ENCODE measurements at places on chromosomes 1 and 21.

- no peaks in the 10 kb centered on the region for H3K4me1 ChIP-seq
- H3K27me3 ChIP-seq, result no peaks in the 10 kb centered on the region
- peak overlapping the region; percentile 46 for H3K4me3 ChIP-seq
- peak; percentile 55 for DNase-seq
Measured at GRCh38 chr1:147758379-147759100, 1.9 kb downstream of the GJA5 start.

DNA sequence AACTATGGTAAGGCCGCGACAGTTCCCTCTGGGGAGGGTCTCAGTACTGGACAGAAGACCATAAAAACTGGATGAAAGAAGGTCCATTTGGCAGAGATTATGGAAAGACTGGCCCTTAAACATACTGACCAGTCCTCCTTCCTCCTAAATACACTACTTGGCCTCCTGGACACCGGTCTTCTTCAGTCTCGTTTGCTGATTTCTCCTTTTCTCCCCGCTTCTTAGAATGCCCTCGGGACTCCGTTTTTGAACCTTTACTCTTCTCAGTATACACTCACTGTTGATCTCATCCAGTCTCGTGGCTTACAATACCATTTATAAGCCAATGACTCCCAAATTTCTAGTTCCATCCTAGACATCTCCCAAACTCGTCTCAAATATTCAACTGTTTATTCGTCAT is 694 bp upstream of the MRPL9 start:
- H3K27me3 ChIP-seq, result no peaks in the 10 kb centered on the region
- peak overlapping the region; percentile 84 for H3K27ac ChIP-seq
- H3K4me3 ChIP-seq, result peak overlapping the region; percentile 79
- no peak for DNase-seq

DNA sequence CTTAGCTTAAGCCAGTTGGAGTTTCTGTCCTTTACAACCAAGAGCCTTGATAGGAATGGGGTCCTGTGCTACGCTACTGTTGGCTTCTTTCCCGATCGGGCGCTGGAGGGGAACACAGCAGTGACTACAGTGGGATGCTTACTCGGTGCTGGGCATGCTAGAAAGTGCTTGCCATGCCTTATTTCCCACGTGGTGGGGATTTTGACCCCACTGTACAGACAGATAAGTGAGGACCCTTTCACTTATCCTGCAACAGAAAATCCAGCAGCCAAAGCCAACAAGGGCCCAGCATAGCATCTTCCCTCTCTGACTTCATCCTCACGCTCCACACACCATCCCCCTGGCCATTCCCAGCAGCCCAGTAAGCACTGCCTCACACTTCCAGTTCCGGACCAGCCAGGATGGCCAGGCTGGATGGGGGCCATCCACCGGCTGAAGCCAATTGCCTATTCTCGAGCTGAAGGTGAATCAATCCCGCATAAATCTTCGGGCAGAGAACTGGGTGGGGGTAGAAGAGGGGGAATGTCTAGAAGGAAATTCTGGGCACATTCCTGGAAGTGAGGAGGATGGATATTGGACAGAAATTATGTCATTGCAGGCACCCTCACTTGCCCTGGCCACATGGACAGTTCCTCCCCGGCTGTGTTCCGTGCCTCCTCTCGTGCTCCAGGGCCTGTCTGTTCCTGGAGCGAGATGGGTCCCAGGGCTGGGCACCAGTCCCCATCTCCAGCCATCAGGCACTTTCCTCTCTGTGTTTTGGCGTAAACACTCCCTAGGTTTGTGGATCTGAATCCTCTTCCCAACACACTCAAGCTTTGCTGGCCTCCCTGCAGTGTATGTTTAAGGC is 2.0 kb upstream of the ABCG1 start:
- peaks cover 14% of the 10 kb centered on the region for H3K4me1 ChIP-seq
- H3K36me3 ChIP-seq, result no peaks in the 10 kb centered on the region
- no peak overlapping the region for H3K27ac ChIP-seq

DNA sequence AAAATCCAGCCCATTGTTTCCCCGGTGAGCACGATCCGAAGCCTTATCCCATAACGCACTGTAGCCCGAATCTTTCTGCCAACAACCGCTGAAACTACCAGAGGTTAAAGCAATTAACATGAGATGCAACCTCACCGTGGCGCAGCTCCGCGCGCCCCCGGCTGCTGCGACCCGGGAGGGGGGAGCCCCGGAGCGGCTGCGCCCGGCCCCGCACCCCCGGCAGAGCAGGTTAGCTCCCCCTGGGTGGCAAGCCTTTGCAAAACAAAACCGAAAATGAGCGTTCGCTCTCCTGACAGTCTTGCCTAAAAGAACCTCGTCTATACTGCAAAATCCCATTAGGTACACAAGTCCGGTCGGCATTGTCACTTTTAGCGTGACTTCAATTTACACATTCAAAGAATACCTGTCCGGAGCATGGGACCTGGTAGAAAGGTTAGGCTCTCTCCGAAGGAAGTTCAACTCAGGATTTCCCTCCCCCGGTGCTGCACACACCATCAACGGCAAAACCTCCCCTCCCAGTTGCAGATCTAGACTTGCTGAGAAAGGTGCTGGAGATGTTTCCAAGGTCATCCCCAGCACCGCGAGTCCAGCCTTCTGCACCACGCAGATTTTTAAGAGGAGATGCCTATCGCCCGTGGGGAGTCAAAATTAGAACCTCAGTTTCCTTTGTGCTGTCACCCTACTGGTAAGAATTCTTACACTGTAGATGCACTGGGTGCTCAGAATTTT is 107.5 kb downstream of the ZNF281 start:
- peak overlapping the region; percentile 74 for H3K4me3 ChIP-seq
- no peak overlapping the region for H3K27ac ChIP-seq
- no peaks in the 10 kb centered on the region for H3K4me1 ChIP-seq
- DNase-seq, result peak; percentile 21
- no peaks in the 10 kb centered on the region for H3K36me3 ChIP-seq

GRCh38 chr1:17539477-17540254 is at the start of gene ARHGEF10L:
ARHGEF10L (plus strand) TSS chr1:17539698; CDS start chr1:17580596, 40,898 bp downstream.
- no peaks in the 10 kb centered on the region for H3K36me3 ChIP-seq
- no peaks in the 10 kb centered on the region for H3K27me3 ChIP-seq
- peak within 1 kb of the TSS; percentile 74 for H3K4me3 ChIP-seq
- DNase-seq, result peak; percentile 32

DNA sequence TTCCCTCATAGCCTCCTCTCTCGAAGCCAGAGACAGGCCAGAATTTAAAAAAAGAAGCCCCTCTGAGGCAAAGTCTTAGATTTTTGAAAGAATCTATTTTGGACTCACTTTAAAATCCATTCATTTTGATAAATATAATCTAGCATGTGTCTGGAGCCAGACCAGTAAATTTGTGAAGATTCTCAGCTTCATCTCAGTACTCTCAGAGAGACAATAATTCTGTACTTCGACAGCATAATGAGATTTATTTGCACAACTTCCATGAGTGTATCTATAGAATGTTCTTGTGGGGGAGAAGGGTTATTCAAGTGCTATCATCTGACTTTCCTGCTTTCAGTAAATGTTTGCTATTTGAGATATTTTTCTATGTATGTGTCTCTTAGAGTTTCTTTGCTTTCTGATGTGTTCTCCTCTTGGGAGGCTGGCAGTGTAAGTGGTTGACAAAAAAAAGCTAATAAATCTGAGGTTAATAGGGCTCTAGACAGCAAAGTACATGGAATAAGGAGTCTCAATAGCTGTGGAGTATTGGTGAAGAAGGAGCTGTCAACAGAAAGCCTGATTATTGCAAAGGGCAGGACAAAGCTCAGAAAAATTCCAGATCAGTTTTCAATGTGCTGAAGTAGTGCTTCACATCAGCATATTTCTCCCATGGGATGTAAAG is 223.0 kb downstream of the PTBP2 start:
- H3K27ac ChIP-seq, result no peak overlapping the region
- no peak overlapping the region for H3K4me3 ChIP-seq
- H3K27me3 ChIP-seq, result no peaks in the 10 kb centered on the region
- no peak for DNase-seq
- H3K36me3 ChIP-seq, result no peaks in the 10 kb centered on the region
- no peaks in the 10 kb centered on the region for H3K4me1 ChIP-seq

GRCh38 chr1:58045094-58045705 is 501.3 kb downstream of the OMA1 start:
- no peaks in the 10 kb centered on the region for H3K36me3 ChIP-seq
- H3K27me3 ChIP-seq, result no peaks in the 10 kb centered on the region
- H3K4me3 ChIP-seq, result no peak overlapping the region
- no peak overlapping the region for H3K27ac ChIP-seq
- no peaks in the 10 kb centered on the region for H3K4me1 ChIP-seq

DNA sequence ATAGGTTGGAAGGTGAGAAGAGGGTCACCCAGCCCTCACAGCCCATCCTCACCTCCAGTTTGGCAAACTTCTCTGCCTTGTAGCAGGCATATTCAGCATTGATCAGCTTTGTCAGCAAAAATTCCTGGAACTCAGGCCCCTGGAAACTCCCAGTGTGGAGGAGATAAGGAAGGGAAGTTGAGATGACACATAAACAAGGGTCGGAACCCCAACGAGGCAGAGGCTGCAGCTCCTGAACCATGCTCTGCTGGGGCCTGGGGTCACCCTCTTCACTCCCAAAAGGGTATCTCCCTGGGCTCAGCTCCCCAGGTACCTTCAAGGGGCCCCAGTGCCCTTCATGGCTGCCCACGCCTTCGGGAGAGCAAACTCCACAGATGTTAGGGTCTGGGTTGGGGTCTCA is 60.4 kb downstream of the RAP1GAP start:
- no peaks in the 10 kb centered on the region for H3K27me3 ChIP-seq
- no peak overlapping the region for H3K27ac ChIP-seq
- DNase-seq, result no peak
- H3K36me3 ChIP-seq, result no peaks in the 10 kb centered on the region
- no peaks in the 10 kb centered on the region for H3K4me1 ChIP-seq

DNA sequence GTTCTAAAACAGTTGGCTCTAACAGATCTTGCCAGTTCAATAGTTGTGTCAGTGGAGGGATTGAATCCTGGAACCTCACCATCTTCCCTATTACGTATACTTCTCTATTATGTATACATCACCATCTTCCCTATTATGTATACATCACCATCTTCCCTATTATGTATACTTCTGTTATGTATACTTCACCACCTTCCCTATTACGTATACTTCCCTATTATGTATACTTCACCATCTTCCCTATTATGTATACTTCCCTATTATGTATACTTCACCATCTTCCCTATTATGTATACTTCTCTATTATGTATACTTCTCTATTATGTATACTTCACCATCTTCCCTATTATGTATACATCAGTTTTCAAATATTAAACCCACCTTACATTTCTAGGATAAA is 34.4 kb upstream of the HP1BP3 start:
- no peaks in the 10 kb centered on the region for H3K27me3 ChIP-seq
- DNase-seq, result no peak
- H3K27ac ChIP-seq, result no peak overlapping the region
- H3K36me3 ChIP-seq, result no peaks in the 10 kb centered on the region
- no peak overlapping the region for H3K4me3 ChIP-seq
